Stimulated activated CD8-positive, alpha-beta memory T cell treated with anti-CD3 and anti-CD28 coated beads, Interleukin-4, amount 100 ng/mL, for 4 hours (primary cell): ENCODE measurements at places on chromosomes 7 and 10.

- DNase-seq, result no peak
These were observed 1271.6 kb upstream of the SORCS1 start for GRCh38 chr10:108436096-108436495.

GRCh38 chr7:142906643-142907042 lies 21.1 kb upstream of the TRPV6 start:
- no peak for DNase-seq

GRCh38 chr10:78044699-78045098 lies 11.0 kb downstream of the RPS24 start:
- no peak for DNase-seq

- no peak for DNase-seq
These were observed 17.7 kb upstream of the MINDY3 start for GRCh38 chr10:15877836-15878576.

DNA sequence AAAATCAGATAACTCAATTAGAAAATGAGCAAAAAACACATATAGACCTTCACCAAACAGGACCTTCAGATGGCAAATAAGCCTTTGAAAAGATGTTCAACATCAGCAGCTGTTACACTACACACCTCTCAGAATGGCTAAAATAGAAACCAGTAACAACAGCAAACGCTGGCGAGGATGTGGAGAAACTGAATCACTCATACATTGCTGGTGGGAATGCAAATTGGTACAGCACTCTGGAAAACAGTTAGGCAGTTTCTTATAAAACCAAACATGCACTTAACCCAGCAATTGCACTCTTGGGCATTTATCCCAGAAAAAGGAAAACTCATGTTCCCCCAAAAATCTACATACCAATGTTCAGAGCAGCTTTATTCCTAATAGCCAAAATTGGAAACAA lies 37.7 kb upstream of the SMARCD3 start:
- no peak for DNase-seq
